ENCODE measurements at places on chromosomes 1 and 21. TPM values are rescaled to one million over a fixed set of nuclear protein-coding genes. Genes with fewer than 3 reads are reported as not detected.

- no peak overlapping the region for H3K4me3 ChIP-seq
- peaks cover 2% of the 10 kb centered on the region for H3K27me3 ChIP-seq
- H3K36me3 ChIP-seq = no peaks in the 10 kb centered on the region
- no peaks in the 10 kb centered on the region for H3K4me1 ChIP-seq
- DNase-seq = no peak
Observed at GRCh38 chr1:29256394-29256793, 20.1 kb downstream of the PTPRU start.

The NTNG1 gene
- 4.4 TPM for total RNA-seq

- H3K27me3 ChIP-seq = no peaks in the 10 kb centered on the region
- no peaks in the 10 kb centered on the region for H3K36me3 ChIP-seq
- H3K4me3 ChIP-seq = no peak overlapping the region
- no peak for DNase-seq
Observed at GRCh38 chr1:214317300-214317699, 36.3 kb downstream of the SMYD2 start.

GRCh38 chr1:233060461-233060994 is 110.1 kb downstream of the NTPCR start:
- no peaks in the 10 kb centered on the region for H3K36me3 ChIP-seq
- H3K27ac ChIP-seq = no peak overlapping the region
- no peaks in the 10 kb centered on the region for H3K4me1 ChIP-seq
- H3K4me3 ChIP-seq = no peak overlapping the region

DNA sequence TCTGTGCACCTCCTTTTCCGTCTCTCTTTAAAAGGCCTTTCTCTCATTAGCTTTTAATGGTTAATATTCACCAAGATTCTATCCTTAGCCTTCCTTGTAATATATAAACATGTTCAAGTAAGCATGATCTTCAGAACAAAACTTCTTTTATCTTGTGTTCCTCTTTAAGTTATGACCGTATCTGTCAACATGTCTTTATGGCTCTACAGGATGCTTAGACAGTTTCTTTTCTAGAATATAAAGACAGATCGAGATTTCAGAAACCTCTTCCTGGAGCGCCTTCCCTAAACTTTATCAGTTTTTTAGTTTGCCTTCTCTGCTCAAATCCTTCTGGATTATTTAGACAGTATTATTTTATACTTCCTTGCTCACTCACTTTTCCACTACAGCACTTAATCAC is 7.2 kb downstream of the RO60 start:
- no peaks in the 10 kb centered on the region for H3K4me1 ChIP-seq
- no peaks in the 10 kb centered on the region for H3K36me3 ChIP-seq
- H3K27me3 ChIP-seq = no peaks in the 10 kb centered on the region
- no peak overlapping the region for H3K4me3 ChIP-seq
- H3K27ac ChIP-seq = no peak overlapping the region

DNA sequence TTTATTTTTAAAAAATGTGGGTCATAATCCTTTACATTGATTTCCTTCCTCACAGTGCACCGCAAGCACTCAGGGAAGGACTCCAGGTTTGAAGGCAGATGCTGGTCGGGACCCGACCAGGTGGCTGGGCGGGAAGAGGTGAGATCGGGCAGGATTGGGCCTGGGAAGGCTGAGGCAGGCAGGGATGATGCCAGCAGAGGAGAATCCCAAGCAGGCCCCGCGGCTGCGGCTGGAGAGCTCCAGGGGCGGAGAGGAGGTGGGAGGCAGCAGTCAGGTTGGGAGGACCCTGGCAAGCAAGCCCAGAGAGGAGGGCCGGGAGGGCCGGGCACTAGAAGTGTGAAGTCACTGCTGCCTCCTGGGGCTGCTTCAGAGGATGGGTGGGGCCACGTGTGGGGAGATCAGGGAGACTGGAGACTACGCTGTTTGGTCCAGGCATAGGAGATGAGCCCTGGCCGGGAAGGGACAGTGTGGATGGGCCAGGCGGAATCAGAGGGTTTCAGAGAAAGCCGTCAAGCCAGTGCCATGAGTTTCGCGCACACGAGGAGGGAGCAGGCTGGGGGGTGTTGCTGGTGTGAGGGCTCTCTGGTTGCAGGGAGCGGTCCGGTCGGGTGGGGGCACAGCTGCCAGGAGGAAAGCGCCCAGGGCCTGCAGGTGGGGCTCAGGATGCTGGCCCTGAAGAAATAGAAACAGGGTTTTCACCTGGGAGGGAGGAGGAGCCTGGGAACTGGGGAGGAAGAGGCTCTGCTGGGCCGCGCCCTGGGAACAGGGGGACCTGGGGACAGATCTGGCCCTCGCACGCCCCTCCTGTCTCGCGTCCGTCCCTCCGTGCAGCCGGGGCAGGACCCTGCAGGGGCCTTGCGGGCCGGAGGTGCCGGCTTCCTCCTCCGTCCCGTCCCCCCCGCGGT is 888 bp upstream of the COL18A1 start:
- no peaks in the 10 kb centered on the region for H3K36me3 ChIP-seq
- peak; percentile 83 for DNase-seq
- H3K4me1 ChIP-seq = peaks cover 3% of the 10 kb centered on the region
- H3K27ac ChIP-seq = no peak overlapping the region

DNA sequence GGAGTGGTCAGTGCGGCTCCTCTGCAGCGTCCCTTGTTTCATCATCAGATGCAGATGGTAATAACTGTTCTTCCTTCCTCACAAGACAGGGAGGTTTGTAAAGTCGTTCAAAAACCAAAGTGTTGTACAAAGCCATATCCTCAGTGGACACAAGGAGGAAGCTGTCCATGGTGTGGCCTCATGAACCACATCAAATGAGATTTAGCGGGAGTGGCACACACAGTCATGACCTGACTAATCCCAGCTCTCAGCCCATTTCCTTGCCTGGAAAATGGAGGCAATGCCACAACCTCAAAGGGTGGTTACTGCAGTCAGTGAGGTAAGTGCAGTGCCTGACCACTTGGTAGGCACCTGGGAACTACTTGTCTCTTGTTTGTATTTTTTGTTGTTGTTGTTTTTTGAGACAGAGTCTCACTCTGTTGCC is 13.4 kb downstream of the ENTREP3 start:
- peaks cover 16% of the 10 kb centered on the region for H3K4me1 ChIP-seq
- H3K4me3 ChIP-seq = no peak overlapping the region
- DNase-seq = no peak
- no peak overlapping the region for H3K27ac ChIP-seq
- peaks cover 2% of the 10 kb centered on the region for H3K36me3 ChIP-seq

The ARHGAP30 gene
- total RNA-seq = not detected

GRCh38 chr1:1356166-1356795 is 2.1 kb downstream of the MXRA8 start:
- no peak for DNase-seq
- H3K27me3 ChIP-seq = no peaks in the 10 kb centered on the region
- H3K4me1 ChIP-seq = peaks cover 40% of the 10 kb centered on the region
- H3K27ac ChIP-seq = peak overlapping the region; percentile 96
- H3K36me3 ChIP-seq = peaks cover 25% of the 10 kb centered on the region

- no peaks in the 10 kb centered on the region for H3K27me3 ChIP-seq
- no peak overlapping the region for H3K27ac ChIP-seq
- DNase-seq = no peak
- no peaks in the 10 kb centered on the region for H3K4me1 ChIP-seq
Observed at GRCh38 chr1:14508613-14509012, 89.9 kb upstream of the KAZN start.

DNA sequence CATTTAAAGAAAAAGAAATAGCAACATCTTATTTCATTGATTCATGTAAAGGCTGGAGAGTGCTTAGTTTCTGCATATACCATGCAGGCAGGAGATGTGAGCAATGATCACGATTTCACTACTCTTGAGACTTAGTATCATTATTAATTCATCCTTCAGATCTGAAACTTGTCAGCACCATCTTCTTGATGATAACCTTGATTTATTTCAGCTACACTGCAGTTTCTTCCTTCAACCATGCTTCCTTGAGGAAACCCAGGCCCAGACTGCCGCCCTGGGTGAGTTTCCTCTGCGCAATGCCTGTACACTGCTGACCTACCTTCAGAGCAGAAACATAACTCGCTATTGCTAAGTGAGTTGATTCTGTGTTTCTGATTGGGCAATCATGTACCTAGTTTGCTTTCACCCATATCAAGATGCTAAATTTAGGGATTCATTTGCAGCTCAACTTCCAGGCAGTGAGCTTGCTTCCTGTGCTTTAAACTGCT is 13.5 kb upstream of the BCL10 start:
- H3K36me3 ChIP-seq = no peaks in the 10 kb centered on the region
- DNase-seq = no peak
- peak overlapping the region; percentile 41 for H3K27ac ChIP-seq
- H3K4me3 ChIP-seq = no peak overlapping the region
- no peaks in the 10 kb centered on the region for H3K27me3 ChIP-seq

The SEC16B gene
- 1.0 TPM for total RNA-seq

GRCh38 chr1:26998429-26999300 is 5.2 kb downstream of the TRNP1 start:
- peaks cover 31% of the 10 kb centered on the region for H3K4me1 ChIP-seq
- no peaks in the 10 kb centered on the region for H3K27me3 ChIP-seq
- peak overlapping the region; percentile 84 for H3K27ac ChIP-seq
- peak; percentile 51 for DNase-seq

DNA sequence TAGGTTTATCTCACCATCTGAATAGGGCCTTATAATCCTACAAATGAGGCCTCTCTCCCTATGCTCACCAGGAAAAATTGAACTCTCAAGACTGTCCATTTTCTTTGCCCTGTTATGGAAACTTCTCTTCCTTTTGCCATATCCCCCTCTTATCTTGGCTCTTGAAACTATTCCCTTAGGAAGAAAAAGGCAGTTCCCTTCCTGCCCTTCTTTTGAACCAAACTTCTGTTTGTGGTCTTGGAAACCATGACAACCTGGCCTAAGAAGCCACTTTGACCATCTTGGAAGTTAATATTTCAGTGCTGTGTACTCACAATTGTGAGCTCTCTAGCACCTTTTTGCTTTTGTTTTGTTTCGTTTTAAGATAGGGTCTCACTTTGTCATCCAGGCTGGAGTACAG is 40.0 kb downstream of the ATP2B4 start:
- peak overlapping the region; percentile 70 for H3K27ac ChIP-seq
- peaks cover 2% of the 10 kb centered on the region for H3K36me3 ChIP-seq
- H3K4me3 ChIP-seq = no peak overlapping the region
- peaks cover 71% of the 10 kb centered on the region for H3K4me1 ChIP-seq
- no peak for DNase-seq

DNA sequence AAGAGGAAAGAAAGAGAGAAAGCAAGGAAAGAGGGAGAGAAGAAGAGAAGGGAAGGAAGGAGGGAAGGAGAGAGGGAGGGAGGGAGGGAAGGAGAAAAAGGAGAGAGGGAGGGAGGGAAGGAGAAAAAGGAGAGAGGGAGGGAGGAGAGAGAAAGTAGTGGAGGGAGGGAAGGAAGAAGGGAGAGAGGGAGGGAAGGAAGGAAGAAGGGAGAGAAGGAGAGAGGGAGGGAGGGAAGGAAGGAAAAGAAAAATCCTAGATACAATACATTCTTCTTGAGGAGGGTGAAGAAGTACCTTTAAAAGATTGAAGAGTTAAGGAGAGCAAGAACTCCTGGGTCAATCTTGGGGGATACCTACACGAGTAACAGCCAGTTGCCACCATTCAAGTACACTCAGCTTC is 29.2 kb downstream of the MCOLN2 start:
- H3K4me3 ChIP-seq = no peak overlapping the region
- no peak for DNase-seq
- no peaks in the 10 kb centered on the region for H3K4me1 ChIP-seq

DNA sequence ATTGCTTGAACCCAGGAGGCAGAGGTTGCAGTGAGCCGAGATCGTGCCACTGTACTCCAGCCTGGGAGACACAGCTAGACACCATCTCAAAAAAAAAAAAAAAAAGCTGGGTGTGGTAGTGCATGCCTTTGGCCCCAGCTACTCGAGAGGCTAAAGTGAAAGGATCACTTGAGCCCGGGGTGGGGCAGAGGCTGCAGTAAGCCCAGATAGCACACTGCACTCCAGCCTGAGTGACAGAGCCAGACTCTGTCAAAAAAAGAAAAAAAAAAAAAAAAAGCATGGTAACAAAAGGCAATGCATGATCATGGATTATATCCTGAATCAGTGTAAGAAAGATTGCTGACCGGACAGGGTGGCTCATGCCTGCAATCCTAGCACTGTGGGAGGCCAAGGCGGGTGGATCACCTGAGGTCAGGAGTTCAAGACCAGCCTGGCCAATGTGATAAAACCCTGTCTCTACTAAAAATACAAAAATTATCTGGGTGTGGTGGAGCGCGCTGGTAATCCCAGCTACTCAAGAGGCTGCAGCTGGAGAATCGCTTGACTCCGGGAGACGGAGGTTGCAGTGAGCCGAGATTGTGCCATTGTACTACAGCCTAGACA is 76.3 kb downstream of the RUSC1 start:
- H3K36me3 ChIP-seq = no peaks in the 10 kb centered on the region
- H3K27ac ChIP-seq = no peak overlapping the region
- H3K27me3 ChIP-seq = no peaks in the 10 kb centered on the region
- no peak overlapping the region for H3K4me3 ChIP-seq
- DNase-seq = no peak

DNA sequence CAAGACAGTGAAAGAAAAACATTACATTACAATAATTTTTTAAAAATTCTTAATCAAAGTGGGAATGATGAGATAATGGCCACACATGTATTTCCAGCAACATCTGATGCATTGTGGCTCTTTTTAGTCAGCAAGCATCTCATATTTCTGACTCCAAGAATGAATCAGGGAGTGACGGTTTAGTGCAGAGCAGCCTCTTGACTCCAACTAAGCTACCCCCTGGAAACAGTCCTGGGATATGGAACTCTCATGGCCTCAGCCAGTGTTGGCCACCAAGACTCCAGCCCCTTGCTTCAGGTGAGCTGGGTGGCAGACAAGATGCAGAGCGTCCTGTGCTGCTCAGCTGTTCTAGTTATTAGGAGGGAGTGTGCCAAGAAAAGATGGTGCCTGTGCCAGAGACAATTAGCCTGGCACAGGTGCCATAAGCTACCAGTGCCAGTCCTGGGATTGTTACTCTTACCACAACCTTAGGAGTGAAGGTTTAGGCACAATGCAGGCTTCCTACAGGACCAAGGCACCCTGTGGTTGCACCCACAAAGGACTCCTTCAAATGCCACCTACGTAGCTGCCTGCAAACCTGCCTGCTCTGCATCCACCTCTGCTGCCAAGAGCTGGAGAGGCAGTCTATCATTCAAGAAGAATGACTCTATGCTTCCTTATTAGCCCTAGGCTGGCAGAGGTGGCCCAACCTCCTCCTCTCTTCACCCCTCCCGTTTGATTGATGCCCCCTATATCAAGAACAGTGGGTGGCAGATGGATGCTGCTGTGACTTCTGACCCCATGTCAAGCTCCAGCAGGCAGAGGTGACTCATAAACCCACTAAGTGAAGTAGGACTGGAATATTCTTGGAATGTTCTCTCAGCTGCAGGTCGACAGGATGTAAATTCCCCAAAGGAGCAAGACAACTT is 6.0 kb upstream of the SEC16B start:
- peak; percentile 89 for DNase-seq
- H3K4me1 ChIP-seq = peaks cover 6% of the 10 kb centered on the region
- no peaks in the 10 kb centered on the region for H3K27me3 ChIP-seq
- peak overlapping the region; percentile 47 for H3K27ac ChIP-seq
- no peak overlapping the region for H3K4me3 ChIP-seq
- H3K36me3 ChIP-seq = no peaks in the 10 kb centered on the region

The VHLL gene
- not detected for total RNA-seq

Measured in fibroblast of lung (primary cell).